ENCODE measurements at places on chromosomes 4 and X. TPM values are rescaled to one million over a fixed set of nuclear protein-coding genes. Genes with fewer than 3 reads are reported as not detected.

The BEX5 gene
- total RNA-seq: 15.0 TPM

The LSM6 gene
- total RNA-seq: 30.9 TPM

The CFAP99 gene
- 12.9 TPM for total RNA-seq

The PLAC8 gene
- total RNA-seq: 2.4 TPM

The PLAC1 gene
- not detected for total RNA-seq

The TRPC5OS gene
- not detected for total RNA-seq

DNA sequence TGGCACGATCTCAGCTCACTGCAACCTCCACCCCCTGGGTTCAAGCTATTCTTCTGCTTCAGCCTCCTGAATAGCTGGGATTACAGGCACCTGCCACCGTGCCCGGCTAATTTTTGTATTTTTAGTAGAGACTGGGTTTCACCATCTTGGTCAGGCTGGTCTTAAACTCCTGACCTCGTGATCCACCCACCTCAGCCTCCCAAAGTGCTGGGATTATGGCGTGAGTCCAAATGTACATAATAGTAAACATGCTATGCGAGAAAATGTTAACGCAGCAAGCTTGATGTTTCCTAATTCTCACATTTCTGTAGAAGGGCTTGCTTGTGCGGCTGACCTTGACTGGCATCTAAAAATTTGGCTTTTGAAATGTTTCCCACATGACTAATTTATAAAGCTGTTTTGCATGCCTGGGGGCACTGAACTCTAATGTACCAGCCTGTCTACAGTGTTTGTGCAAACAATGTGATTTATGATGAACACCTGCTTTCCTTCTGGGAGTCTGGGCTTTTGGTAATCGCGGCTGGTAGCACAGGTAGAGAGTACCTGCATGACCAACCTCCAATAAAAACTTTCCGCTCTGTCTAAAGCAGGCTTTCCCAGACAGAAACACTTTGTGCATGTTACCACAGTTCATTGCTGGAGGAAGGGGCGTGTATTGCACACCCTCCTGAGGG is 216.8 kb downstream of the IL15 start:
- DNase-seq: no peak
- no peaks in the 10 kb centered on the region for H3K36me3 ChIP-seq
- H3K27ac ChIP-seq: no peak overlapping the region
- no peak overlapping the region for H3K4me3 ChIP-seq
- H3K4me1 ChIP-seq: no peaks in the 10 kb centered on the region

The HPGDS gene
- total RNA-seq: 0.34 TPM

The MAGEC1 gene
- total RNA-seq: not detected

The CYP4V2 gene
- 11.9 TPM for total RNA-seq

The NAA11 gene
- not detected for total RNA-seq

The GPC4 gene
- total RNA-seq: 17.2 TPM

The PYURF gene
- total RNA-seq: 82.1 TPM

The ZAR1 gene
- total RNA-seq: not detected

- H3K36me3 ChIP-seq: no peaks in the 10 kb centered on the region
- DNase-seq: no peak
- no peaks in the 10 kb centered on the region for H3K27me3 ChIP-seq
- no peaks in the 10 kb centered on the region for H3K4me1 ChIP-seq
- no peak overlapping the region for H3K4me3 ChIP-seq
- H3K27ac ChIP-seq: no peak overlapping the region
Observed at GRCh38 chrX:135185795-135186443, 14.7 kb upstream of the CT55 start.

DNA sequence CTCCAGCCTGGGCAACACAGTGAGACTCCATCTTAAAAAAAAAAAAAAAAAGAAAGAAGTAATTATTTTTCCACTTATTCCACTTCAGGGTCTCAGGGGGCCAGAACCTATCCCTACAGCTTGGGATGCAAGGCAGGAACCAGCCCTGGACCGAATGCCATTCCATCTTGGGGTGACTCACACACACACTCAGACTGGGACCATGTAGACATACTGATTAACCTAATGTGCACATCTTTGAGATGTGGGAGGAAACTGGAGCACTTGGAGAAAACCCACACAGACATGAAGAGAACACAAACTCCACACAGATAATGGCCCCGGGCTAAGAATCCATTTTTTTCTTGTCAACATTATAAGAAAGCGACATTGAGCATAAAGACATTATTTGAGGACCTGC is 132.5 kb downstream of the PTTG2 start:
- H3K27me3 ChIP-seq: no peaks in the 10 kb centered on the region
- peaks cover 11% of the 10 kb centered on the region for H3K4me1 ChIP-seq
- H3K4me3 ChIP-seq: no peak overlapping the region
- DNase-seq: no peak
- no peaks in the 10 kb centered on the region for H3K36me3 ChIP-seq
